SW480 (cell line): ENCODE measurements at places on chromosomes 1 and 21.

DNA sequence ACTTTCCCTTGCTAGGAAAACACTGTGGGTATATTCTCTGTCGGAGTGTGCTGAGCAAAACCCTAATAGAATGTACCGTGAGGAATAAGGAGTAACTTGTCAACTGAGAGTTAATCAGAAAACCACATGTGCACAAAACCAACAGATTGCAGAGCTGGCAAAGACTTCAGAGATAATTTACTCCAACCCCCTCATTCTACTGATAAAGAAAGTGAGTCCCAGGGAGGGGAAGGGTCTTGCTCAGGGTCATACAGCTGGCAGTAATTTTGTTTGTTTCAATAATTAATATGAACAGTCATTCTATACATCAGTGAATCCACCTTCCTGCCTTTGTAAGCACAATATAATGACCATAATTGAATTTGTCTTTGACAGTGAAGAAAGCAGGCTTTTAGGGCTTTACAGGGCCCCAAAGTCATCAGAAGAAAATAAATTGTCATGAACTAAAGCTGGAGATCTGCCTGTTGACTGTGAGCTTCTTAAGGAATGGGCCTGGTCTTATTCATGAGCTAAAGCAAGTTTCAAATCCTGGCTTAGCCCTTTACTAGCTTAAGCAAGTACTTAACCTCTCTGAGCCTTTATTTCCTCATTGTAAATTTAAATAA lies 67.2 kb upstream of the HOOK1 start:
- no peak for DNase-seq

GRCh38 chr1:12285496-12286143 lies 55.8 kb downstream of the VPS13D start:
- DNase-seq, result no peak

DNA sequence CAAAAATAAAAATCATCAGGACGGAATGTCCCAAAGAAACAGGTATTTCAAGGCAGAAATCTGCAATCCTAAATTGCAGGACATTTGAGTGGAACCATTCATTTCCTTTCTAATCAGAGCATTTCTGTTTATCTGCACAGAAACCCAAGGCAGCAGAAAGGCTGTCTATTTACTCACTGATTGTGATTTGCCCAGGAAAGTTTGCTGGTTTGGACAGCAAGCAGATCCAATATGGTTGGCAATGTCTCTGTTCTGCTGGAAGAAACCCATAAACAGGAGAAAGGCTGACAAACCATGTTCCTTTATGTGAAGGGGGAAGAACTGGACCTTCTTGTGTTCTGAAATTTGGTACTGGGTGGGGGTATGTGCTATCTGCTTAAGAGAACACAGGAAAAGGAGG lies 120.1 kb downstream of the CLIC6 start:
- no peak for DNase-seq

- no peak for DNase-seq
Measured at GRCh38 chr1:226674892-226675714, 64.0 kb downstream of the ITPKB start.

- no peak for DNase-seq
Measured at GRCh38 chr21:46226920-46227599, 1.5 kb downstream of the LSS start.

GRCh38 chr1:91080650-91081049 lies 58.8 kb upstream of the ZNF644 start:
- DNase-seq, result no peak

DNA sequence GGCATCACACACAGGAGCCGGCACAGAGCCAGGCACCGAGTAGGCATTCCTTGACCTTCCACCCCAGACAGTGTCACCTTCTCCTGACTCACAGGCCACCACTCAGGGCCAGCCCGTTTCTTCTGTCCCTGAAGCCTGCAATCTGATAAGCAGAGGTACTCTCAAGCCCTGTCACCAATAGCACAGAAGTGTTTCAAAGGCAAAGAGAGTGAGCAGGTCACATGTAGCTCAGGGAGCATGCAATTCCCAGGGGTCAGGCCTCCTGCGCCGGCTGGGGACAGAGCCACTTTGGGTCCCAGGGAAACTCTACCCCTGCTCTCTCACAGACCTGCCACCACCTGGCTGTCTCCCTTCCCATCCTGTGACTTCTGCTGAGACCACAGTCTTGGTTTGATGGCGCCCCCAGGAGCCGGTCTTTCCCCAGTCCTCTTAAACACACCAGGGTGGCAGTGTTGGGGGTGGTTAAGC lies 13.2 kb downstream of the CAPN9 start:
- no peak for DNase-seq

DNA sequence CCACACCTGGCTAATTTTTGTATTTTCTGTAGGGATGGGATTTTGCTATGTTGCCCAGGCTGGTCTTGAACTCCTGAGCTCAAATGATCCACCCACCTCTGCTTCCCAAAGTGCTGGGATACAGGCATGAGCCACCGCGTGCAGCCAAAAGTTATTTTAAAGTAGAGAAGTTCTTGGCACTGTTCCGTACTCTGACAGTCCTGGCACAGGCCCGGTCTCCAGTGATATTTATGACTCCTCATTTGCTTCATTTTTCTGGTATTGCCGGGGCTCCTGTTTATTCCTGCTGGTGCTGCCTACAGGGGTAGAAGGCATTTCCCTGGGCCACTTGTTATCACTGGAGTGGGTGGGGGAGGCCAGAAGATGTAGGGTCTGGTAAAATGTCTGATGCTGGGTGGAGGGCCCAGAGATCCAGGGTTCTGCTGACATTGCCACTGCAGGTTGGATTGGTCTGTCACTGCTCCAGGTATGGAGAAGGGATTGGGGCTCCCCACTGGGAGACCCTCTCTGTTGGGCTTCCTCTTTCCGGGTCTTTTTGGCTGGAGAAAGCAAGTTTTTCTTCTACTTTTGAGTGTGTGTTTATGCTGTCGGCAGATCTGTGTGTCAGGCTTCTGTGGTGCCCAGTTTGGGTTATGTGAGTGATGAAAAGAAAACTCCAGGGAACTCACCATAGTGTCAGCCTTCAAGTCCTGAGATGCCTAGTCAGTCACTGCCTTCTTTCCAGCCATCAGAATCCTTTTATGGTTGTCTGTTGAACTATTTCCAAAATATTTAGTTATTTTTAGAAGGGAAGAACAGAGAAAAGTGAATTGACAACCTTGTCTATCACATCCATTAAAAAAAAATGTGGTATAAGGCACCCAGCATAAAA lies 4.5 kb downstream of the MROH7 start:
- no peak for DNase-seq

- DNase-seq, result no peak
Measured at GRCh38 chr1:36157115-36157903, 1.3 kb downstream of the MAP7D1 start.

GRCh38 chr21:18384771-18385170 lies 18.8 kb downstream of the TMPRSS15 start:
- DNase-seq, result peak; percentile 49

DNA sequence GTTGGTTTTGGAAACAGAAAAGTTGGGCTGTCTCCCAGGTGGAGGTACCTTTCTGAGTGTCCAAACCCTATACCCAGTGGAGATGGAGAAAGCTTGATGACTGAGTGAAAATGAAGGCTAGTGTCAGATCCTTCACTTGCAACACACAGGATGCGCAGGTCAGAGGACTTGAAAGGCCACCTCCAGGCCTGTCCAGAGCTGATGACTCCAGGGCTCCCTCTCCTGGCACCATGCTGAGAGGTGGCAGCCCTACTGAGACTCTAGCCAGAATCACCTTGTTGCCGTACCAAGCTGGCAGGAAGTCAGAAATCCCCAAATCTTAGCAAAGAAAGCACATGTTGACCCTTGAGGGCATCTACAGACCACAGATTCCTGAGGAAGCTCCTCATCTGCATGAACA lies 16.4 kb downstream of the KNCN start:
- peak; percentile 52 for DNase-seq

DNA sequence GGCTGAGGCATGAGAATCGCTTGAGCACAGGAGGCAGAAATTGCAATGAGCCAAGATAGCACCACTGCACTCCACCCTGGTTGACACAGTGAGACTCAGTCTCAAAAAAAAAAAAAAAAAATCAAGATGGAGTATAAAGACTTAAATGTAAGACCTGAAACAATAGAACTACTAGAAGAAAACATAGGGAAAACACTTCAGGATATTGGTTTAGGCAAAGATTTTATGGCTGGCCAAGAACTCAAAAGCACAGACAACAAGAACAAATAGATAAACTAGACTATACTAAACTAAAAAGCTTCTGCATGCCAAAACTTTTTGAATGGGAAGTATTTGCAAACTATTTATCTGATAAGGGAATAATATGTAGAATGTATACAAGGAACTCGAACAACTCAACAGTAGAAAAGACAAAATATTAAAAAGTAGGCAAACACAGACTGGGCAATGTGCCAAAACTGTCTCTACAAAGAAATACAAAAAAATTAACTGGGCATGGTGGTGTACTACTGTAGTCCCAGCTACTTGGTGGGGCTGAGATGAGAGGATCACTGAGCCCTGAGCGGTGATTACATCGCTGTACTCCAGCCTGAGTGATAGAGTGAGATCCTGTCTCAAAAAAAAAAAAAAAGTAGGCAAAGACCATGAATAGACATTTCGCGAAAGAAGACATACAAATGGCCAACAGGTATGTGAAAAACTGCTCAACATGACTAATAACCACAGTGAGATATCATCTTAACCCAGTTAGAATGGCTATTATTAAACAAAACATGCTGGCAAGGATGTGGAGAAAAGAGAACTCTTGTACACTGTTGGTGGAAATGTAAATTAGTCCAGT lies 25.3 kb downstream of the DTL start:
- DNase-seq, result no peak

- no peak for DNase-seq
Measured at GRCh38 chr1:6461538-6462411, 4.2 kb downstream of the TNFRSF25 start.

GRCh38 chr1:80818211-80818610 lies 982.5 kb upstream of the ADGRL2 start:
- no peak for DNase-seq

DNA sequence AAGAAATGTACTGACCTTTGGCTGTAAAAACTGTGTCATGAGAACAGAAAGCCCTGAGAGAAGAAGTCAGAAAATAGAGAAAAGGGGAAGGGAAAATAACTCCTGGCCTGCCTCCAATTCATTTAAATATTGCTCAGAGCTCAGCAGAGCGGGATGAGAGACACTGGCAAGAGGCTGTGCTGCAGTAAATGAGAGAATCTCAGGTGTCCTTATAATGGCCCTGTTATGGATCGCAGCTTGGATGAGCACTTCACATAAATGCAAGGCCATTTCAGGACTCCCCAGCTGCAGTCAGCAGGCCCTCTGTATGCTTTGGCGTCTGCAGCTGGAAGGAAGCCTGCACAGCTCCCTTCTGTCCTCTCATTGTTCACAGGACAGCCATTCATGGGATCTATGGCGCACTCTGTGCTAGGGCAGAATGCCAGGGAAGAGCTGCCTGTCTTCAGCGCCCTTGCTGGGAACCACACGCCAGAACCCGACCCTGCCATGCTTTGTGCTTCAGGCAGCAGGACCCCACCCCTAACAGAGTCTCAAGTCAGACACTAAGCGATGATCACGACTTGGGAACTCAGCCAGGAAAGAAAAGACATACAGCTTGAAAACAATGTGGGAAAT lies 20.7 kb upstream of the ABCB10 start:
- DNase-seq, result no peak

GRCh38 chr1:79787631-79788030 lies 781.1 kb upstream of the ADGRL4 start:
- DNase-seq, result no peak

GRCh38 chr1:202540448-202540847 lies 169.8 kb downstream of the SYT2 start:
- no peak for DNase-seq

DNA sequence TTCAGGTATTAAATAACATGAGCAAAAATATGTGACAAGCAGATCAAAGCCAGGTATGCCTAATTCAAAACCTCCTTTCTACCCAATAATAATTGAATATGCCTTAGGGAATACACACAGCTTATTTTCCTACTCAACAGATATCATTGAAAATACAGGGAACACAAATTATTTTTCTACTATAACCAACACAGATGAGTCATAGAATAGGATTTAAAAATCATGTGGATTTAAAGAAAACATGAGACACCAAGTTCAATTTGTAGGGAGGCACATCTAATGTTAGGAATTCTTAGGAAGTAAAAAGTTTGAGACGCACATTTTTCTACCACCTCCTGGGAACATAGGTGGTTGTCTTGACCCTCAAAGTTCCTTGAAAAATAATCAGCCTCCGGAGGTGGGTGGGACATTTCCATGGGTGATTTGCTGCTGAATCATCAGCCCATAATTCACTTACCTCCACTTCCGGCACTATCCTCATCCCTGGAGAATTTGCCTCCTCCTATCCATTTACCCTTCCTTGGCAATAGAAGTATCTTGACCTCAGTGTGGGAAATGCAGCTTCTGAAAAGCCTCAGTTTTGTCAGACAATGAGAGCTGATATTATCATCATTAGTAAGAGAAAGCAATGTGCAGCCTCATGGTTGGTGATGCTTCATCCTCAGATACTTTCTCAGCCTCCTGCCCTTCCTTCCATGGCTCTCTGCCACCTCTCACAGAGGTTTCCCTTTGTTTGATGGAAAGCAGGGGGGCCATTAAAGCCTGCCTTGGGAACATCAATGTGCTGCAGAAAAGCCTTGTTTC lies 33.5 kb upstream of the RGS4 start:
- peak; percentile 60 for DNase-seq

- DNase-seq, result no peak
Measured at GRCh38 chr21:42213082-42213774, 5.7 kb upstream of the ABCG1 start.

DNA sequence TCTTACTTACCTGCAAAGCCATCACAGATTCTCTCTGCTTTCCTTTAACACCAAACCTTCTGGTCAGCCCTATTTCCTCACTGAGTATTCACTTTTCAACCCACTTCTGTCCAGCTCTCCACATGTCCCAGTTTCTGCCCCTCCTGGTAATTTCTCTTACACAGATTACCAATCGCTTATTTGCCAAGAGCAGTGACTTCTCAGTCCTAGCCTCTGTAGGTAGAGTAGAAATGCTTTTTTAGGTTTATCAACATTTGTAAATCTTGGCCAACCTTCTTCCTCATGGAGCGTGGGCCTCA lies 33.6 kb upstream of the LRRC8C start:
- no peak for DNase-seq

- peak; percentile 66 for DNase-seq
Measured at GRCh38 chr1:202860744-202861419, 28.1 kb downstream of the RABIF start.

GRCh38 chr1:88774151-88774556 lies 90.1 kb downstream of the PKN2 start:
- DNase-seq, result peak; percentile 92

GRCh38 chr1:228872080-228872479 lies 136.8 kb downstream of the RHOU start:
- DNase-seq, result no peak

- no peak for DNase-seq
Measured at GRCh38 chr1:211633524-211633846, 41.9 kb downstream of the NEK2 start.

DNA sequence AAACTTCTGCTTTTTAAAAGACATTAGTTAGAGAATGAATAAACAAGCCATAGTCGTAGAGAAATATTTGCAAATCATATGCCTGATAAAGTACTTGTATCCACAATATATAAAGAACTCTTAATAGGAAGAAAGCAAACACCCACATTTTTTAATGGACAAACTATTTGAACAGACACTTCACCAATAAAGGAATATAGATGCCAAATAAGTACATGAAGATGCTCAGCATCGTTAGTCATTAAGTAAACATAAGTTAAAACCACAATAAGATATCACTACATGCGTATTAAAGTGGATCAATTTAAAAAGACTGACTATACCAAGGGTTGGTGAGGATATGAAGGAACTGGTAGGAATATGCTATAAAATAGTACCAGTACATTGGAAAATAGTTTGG lies 142.3 kb upstream of the ZC3H11B start:
- no peak for DNase-seq

GRCh38 chr1:3575993-3576392 lies 35.3 kb downstream of the MEGF6 start:
- no peak for DNase-seq

- peak; percentile 80 for DNase-seq
Measured at GRCh38 chr1:206012086-206012859, 9.1 kb upstream of the RAB7B start.
